Fibroblast of gingiva (primary cell): ENCODE measurements at places on chromosomes 1 and 21.

GRCh38 chr1:34379911-34380310 is 203.2 kb downstream of the C1orf94 start:
- DNase-seq: no peak

- DNase-seq: no peak
Observed at GRCh38 chr1:229225331-229225782, 45.6 kb upstream of the RAB4A start.

- DNase-seq: no peak
Observed at GRCh38 chr1:101407505-101408211, 170.8 kb downstream of the S1PR1 start.

DNA sequence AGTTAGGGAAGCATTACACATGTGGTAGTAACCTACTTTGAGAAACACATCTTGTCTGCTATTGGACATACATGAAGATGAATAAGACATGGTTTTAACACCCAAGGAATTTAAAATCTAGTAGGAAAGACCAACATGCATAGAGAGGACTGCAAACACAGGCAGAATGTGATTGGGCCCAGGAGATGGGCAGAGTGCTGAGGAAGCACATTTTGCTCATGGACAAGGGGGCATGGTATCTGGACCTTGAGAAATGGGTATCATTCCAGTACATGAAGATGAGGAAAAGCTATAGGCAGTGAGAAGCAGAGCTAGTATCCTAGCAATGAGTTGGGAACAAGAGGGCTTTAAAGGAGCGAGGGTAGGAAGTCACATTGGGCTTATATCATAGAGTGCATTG is 142.7 kb downstream of the SPATA46 start:
- DNase-seq: no peak

DNA sequence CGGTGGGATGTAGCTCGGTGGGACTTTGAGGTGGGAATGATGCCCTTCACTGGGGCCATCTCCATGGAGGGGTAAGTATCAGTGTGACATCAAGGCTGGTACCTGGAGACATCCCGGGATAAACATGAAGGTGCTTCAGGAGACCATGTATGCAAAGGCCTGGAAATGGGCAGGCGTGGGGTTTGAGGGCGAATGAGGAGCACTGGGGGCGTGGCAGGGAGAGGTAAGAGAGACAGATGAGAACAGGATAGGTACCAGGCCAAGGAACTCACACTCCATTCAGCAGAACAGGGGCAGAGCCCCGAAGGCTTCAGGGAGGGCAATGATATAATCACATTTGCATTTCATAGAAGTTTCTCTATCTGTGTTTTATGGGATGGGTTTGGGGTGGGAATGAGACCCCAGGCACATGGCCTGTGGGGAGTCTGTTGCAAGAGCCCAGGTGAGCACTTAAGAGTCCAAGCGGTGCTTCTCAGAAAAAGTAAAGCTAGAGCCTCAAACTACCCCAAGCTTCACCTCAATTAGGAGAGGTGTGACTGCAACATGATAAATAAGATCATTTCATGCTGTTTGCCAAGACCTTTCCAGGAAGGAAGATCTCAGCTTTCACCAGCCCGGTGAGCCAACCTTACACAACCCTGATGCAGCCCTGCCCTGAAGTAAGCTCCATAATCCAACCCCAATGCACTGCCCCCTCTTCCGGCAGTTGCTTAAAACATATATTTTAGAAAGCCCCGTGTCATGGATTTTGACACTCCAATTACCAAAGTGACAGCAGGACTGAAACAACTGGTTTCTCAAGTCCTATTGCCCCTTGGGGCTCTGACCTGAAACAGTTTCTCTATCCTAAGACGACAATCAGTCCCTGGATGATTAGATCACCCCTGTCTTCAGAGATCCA is 7.4 kb downstream of the S100A9 start:
- DNase-seq: no peak

DNA sequence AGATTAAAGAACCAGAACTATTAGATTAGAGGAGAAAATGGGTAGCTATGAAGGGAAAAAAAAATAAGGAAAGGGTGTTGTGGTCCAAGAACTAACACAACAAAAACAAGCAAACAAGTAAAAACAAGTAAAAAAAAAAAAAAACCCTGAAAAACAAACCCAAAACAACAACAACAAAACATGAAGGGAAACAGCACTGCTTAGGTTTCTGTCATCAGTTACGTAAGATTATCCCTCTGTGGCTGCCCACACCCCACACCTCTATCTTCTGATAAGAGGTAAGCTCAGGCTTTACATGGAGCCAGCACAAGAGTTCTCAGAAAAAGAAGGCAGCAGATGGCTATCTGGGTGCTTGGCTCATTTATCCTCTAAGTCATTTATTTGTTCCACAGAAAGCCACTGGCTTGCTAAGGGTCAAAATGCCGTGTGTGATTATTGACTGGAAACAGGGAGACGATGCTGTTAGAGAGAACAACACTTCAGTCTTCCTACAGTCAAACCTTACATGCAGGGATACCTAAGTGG is 57.5 kb downstream of the KIAA0319L start:
- DNase-seq: no peak

DNA sequence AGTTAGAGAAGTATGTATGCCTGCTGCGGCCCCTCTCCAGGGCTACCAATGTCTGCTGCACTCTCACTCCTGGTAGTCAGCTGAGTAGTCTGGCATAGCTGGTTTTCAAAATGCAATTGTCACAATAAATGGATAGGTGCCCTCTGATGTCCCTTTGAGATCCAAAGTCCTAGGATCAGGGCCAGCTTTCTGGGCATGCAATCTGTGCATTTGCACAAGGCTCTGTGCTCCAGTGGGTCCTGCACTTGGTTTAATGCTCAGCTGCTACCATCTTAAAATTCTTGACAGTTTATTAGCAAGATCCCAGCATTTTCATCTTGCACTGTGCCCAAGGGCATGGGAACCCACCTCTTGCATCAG is 233.8 kb downstream of the LTN1 start:
- DNase-seq: no peak

DNA sequence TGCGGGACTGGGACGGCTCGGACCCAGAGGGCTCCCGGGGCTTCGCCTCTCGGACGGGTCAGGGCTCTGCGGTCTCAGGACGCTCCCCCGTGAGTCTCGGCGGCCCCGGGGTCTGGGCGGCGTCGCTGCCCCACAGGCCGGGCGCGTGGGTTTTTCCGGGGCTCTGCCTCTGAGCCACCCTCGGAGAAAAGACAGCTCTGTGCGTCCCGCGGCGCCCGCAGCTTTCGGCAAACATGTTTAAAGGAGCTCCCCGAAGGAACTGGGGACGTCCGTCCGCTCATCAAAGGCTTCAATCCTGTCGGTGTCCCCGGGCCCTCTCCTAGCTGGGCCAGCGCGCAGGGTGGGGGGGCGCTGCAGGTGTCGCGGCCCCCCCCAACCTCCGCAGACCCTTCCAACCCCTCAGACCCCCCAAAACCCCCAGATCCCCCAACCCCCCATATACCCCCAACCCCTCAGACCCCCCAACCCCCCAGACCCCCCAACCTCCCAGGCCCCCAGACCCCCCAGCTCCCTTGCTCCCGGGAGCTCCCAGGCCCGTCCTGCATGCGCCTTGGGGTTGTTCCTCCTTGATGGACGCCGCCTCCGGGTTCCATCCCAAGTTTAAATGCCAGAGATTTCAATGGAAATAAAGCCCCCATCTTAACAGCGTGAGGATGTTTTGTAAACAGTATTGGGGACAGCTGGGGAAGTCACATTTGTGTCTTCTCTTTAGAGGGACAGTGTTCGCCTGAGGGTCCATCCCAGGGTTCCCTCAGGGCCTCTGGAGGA is 996 bp upstream of the C1orf159 start:
- DNase-seq: no peak

- DNase-seq: peak; percentile 57
Observed at GRCh38 chr1:70090875-70091274, 114.5 kb downstream of the LRRC40 start.

GRCh38 chr1:214557952-214558735 is 6.7 kb upstream of the PTPN14 start:
- DNase-seq: peak; percentile 65

DNA sequence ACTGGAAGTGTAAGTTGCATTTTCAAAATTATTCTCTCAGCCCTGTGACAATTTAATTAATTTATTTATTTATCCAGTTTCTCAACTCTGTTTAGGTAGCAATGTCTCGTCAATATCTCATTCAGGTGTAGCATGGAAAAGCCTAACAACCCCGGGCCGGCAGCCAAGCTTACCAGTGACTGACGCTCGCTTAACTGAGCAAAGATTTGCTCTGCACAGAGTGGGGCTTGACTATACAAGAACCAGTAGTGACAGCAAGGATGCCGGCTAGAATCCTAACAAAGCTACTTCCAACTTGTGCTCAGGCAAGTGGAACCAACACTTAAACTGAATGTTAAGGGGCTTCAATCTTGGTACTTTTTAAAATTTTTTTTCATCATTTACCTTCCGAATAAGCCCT is 80.9 kb upstream of the ESRRG start:
- DNase-seq: no peak

- no peak for DNase-seq
Observed at GRCh38 chr1:245690946-245691541, 536.3 kb downstream of the KIF26B start.

GRCh38 chr1:209672705-209673630 is 2.2 kb upstream of the G0S2 start:
- DNase-seq: no peak

DNA sequence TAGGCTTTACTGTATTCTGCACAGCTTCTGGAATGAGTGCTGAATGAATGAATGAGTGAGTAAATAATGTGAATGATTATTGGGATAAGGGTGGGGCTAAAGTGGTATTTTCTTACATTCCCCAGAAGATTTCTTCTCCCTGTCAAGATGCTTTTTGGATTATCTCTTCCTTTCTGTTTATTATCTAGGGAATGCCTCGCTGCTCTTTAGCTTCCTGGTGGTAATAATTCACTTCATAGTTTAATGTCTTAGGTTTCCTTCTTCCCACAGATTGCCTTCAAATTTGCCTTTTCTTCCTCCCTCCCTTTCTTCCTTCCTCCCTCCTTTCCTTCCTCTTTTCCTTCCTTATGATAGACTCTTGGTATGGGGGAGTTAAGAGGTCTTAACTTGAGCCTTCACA is 24.0 kb downstream of the DDR2 start:
- DNase-seq: no peak

DNA sequence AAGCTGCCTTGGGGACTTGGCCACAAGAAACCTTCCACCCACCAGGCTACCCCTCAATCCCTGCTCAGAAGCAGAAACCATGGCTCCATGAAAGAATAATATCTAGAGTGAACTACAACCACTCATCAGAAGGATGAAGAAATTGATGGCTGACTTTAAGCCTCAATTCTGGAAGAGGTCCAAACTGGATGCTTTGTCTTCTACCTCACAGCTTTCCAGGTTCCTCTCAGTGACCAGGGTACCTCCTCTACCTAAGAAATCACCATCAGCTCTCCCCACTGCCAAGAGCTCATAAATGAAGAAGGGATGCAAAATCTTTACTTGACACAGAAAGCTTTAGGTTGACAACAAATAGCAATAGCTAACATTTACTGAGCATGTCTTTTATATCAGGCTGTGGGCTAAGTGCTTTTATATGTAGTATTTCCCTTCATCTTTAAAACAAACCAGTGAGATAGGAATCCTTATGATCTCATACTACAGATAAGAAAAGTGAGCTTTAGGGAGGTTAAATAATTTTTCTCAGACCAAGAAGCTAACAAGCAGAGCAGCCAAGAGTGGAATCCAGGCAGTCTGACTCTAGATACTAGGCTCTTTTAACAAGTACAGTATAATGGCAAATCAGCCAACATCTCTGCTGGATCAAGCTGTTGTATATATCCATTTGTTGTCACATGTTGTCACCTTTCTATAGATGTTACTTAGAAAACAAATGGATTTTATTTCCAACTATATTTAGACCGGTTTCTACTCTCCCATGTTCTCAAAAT is 243.0 kb upstream of the SGIP1 start:
- no peak for DNase-seq

DNA sequence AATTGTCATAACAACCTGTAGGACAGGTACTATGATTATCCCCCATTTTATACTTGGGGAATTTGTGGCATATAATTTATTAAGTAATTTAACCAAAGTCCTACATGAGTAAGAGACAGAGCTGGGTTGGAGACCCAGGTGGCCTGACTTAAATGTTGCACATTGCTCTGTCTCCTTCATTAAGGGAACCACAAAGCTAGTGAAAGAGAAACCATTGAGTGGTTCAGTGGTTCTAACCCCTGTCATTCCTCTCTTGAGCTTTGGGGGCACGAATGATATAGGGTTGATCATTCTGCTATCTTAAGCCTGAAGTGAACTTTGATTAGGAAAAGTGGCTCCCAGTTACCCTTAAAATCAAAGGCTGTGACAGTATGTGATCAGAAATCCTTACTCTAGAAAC is 5.3 kb upstream of the MAP3K7CL start:
- DNase-seq: no peak

- no peak for DNase-seq
Observed at GRCh38 chr1:240193679-240194078, 102.0 kb downstream of the FMN2 start.

GRCh38 chr1:221611656-221612046 is 130.2 kb downstream of the DUSP10 start:
- no peak for DNase-seq

DNA sequence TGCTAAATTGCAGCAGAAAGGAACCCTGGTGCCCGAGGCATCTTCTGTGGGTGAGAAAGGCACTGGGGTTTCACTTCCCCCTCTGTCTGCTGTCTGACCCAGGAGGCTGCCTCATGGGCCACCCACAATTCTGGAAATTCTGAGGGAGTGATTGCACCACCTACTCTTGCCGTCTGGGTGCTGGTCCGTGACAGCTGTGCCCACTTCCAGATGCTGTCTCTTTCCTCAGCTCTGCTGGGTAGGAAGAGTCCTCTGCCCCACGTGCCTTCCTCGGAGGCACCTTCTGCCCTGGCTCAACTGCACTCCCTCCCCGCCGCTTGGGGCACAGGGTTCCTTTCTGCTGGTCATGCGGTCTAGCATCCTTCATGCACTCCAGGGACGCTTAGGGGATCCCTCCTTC is 96.3 kb downstream of the ARHGEF10L start:
- peak; percentile 14 for DNase-seq

DNA sequence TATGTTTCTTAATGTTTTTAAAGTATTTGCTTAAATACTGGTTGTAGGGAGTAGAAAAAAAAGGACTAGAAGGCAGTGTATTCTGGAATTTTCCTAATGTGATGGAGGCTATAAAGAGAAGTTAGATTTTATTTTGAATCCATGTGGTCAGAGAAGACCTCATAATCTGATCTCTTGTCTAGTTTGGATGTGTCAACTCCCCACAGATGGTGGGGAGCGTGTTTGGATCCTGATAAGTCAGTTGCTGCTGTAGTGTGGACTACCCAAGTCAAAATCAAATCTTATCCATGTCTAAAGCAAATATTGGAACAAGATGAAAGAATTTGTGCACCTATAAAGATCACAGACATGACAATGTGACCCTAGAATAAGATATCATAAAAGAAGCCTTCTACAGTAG is 918.0 kb downstream of the LTN1 start:
- DNase-seq: no peak

DNA sequence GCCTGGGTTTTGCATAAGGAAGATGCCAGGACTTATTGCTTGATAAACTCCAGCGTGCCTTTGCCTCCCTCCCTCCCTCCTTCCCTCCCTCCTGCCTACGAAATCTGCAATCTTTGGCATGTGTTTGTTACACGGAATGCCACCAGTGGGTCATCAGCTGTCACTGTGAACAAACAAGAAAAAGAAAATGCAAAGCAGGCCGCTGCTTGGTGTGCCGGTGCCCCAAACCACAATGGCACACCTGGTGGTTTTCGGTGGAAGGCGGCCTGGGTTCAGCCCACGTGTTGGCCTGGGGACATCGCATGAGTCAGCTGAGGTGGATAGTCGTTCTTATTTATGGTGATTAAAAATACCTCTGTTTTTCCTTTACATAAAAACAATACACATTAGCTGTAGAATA is 16.3 kb upstream of the IFNLR1 start:
- DNase-seq: no peak
